ENCODE measurements at places on chromosomes 11 and 22.

- no peak for DNase-seq
Measured at GRCh38 chr11:63876616-63877015, 37.7 kb downstream of the MARK2 start.

GRCh38 chr22:22161924-22162851 lies 82.4 kb upstream of the VPREB1 start:
- no peak for DNase-seq

DNA sequence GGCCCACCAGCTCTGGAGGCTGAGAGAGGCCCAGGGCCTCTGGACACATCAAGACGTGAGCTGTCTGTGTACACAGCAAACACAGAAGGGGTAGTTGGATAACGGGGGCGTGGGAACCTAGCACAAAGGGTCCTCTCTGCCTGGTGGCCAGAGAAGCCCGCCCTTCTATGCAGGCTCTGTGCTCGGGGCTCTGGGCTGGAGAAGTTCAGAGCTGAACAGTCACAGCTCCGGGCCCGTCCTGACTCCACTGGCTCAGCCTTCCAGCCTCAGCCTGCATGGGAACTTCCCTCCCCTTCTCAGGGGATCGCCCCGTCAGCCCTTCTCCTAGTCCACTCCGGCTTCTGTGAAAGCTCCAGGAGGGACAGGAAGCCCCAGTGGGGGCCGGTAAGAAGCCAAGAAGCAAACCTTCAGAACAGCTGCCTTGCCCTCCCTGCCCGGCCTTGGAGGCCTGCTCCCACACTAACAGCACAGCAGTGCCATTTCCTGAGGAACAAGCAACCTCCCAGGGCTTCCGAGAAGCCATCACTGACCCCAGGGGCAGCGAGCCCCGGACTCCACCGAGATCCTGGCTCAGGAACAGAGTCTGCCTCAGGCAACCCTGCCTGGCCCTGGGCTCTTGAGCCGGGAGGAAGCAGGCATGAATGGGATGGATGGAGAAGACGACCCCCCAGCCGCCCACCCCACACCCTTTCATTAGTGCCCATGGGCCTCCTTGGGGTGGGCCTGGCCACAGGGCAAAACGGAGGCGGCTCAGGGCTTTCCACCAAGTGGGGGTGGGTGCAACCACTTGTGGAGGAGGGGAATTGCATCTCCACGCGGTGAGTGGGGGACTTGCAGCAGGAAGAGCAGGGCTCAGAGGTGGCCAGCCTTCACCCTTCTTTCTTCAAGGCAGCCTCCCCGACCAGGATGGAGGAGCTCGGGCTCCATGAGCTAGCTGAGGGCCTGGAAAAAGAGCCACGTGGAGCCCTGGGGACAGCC lies 119.8 kb downstream of the ST3GAL4 start:
- no peak for DNase-seq

DNA sequence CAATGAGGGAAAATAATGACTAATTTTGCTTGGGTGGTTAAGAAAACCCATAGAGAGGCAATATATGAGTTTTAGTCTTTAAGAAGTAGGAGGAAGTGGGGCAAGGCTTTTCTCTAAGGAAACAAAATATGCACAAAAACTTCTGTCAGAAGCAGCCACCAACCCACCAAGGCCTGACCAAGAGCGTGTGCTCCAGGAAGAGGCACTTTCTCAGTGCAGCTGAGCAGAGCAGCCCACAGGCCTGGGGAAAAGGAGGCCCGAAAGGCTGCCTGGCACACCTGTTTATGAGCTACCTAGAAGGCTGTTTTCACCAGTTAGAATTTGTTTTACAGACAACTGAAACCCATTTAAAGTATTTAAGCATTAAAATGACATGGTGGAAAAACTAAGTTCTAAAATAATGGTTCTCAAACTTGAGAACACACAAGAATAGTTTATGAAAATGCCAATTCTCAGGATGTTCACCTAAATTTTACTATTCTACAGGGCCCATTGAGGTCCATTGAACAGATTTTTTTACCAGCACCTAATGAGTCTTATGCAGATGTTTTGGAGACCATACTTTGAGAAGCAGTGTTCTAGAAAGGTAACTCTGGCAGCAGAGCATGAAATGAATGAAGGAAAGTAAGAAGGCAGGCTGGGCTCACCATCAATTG lies 160.5 kb upstream of the DDI1 start:
- no peak for DNase-seq

Data from cortex of kidney (tissue), 1 donor.